Activated CD4-positive, CD25-positive, alpha-beta regulatory T cell treated with anti-CD3 and anti-CD28 coated beads, Interleukin-2, amount 50 U/mL, for 16 hours (primary cell): ENCODE measurements at places on chromosomes 16 and 17.
A peak's percentile ranks its signal among the peaks of the same experiment; 100 is the strongest.

DNA sequence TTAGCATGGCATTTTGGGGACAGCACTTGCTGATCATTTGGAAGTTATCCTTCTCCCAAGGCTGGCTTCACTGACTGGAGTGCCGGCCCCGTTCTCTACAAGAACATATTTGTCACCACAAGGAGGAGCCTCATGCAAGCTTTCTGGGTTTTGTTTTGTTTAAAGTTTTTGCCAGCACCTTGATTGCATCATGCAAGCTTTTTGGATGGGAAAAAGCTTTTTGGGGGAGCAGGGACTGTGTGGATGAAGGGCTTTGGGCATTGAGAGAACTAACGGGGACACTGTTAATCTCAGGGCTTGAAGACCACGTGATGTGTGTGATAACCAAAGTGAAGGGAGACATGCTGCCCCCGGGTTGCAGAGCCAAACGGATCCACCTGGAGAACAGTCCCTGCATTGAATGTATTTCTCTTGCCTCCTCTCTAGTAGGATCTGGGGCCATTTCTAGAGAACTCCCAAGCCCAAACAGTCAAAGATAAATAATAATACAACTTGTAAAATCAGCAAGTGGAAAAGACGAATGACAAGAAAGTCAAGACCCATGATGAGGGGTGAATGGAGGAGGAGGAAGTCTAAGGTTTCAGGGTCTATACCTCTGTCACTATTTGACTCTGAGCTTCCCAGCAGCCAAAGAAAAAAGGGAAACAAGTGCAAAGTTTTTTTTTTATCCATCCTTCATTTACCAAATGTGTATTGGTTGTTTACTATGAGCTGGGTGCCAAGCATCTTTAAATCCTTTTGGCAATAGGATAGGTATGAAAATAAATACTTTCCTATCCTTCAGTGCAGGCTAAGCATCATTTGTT, 17.2 kb downstream of the TMEM114 start:
- no peak for DNase-seq

GRCh38 chr17:16478649-16479048, 13.3 kb downstream of the LRRC75A start:
- no peak for DNase-seq

DNA sequence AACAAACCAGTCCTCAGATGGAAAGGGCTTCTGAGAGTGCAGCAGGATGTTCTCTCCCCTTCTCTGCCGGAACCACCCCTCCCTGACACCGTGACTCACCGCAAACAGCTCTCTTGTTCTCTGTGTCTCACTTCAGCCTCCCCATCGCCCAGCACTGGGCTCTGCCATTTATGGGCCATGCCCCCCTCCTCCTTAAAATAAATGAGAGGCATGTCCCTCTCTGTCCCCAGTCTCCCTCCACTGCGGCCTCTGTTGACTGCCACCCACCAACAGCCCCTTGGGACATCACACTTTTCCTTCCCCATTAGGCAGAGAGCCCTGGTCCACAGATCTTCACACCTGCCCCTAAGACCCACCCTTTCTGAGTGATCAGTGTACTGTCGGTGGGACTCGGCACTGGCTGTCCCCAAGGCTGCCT, 6.3 kb downstream of the CCDC102A start:
- peak; percentile 41 for DNase-seq

- DNase-seq, result no peak
Measured at GRCh38 chr17:59131131-59131530, 23.9 kb downstream of the SKA2 start.

- DNase-seq, result no peak
Measured at GRCh38 chr17:35932586-35932985, 2.0 kb upstream of the RDM1 start.

DNA sequence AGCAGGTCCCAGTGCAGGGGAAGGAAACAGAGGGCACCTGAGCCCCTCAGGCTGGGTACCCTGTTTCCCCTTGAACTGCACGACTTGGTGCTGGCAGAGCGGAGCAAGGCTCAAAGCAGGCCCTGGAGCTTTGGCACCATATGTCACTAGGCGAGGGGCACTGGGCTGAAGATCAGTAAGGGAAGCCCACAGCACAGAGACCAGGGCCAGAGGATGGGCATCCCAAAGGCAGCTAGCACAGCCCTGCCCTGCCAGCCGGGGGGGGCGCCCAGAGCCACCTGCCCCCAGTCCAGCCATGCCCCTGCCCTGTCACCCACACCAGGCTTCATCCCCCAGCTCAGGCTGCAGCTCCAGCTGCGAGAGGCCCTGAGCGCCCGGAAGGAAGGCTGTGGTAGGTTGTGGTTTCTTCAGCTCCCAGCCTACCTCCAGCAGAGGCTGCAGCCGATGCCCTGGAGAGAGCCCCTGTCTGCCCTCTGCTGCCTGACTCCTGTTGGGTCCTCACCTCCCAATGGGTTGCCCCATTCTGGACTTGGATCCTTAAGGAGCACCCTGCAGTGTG, 10.9 kb downstream of the NHERF1 start:
- no peak for DNase-seq

- no peak for DNase-seq
Measured at GRCh38 chr16:11613381-11614303, 26.9 kb upstream of the LITAF start.

GRCh38 chr16:17529982-17530760, 59.4 kb upstream of the XYLT1 start:
- no peak for DNase-seq
